NCI-H524 (cell line): ENCODE measurements at places on chromosomes 7 and 10.

DNA sequence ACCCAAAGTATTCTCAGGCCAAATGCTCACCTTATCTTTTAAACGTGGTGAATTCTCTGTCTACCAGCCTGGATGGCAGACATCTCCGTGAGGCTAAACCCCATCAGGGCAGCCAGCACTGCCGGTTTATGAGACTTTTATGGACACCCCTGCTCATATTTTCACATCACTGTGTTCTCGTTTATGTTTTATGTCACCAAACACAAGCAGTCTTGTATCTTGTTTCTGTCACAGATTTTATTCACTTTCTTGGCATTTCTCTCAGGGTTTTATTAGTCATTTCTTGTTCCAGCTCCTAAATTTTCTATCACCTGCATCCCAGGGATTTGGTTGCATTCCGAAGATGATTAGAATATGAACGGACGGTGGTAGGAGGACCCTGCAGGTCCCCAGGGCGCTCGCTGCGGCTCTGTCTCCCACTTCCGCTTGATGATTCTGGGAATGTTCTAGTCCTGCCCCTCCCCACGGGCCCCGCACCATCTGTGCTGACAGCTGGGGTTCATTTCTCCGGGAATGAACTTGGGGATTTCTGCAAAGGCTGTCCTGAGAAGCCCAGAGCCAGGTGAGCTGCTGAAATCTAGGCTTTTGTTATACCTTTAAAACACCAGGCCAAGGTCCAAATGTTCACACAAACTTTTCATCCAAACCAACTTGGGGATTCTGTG is 217.6 kb downstream of the GFRA1 start:
- DNase-seq: peak; percentile 75

GRCh38 chr10:22655312-22655981 is 58.9 kb downstream of the PIP4K2A start:
- DNase-seq: no peak

- peak; percentile 18 for DNase-seq
Measured at GRCh38 chr7:8305104-8305503, 43.1 kb upstream of the ICA1 start.

DNA sequence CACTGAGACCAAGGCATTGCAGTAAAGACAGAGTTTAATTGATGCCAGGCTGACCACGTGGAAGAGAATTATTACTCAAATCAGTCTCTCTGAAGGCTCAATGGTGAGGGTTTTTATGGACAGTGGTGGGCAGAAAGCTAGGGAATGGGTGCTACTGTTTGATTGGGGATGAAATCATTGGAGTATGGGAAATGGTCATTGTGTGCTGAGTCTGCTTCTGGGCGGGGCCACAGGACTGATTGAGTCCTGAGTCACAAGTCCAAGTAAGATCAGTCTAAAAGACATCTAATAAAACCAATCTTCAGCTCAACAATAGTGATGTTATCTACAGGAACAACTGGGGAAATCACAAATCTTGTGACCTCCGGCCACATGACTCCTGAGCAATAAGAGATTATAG is 868.4 kb downstream of the SORCS3 start:
- DNase-seq: no peak

GRCh38 chr10:16735671-16736070 is 81.6 kb downstream of the RSU1 start:
- DNase-seq: no peak

GRCh38 chr10:10591715-10592341 is 425.8 kb upstream of the CELF2 start:
- peak; percentile 8 for DNase-seq

GRCh38 chr10:124089859-124090258 is 3.5 kb downstream of the CHST15 start:
- DNase-seq: no peak

- DNase-seq: peak; percentile 35
Measured at GRCh38 chr7:28296571-28297483, 115.5 kb upstream of the CREB5 start.

DNA sequence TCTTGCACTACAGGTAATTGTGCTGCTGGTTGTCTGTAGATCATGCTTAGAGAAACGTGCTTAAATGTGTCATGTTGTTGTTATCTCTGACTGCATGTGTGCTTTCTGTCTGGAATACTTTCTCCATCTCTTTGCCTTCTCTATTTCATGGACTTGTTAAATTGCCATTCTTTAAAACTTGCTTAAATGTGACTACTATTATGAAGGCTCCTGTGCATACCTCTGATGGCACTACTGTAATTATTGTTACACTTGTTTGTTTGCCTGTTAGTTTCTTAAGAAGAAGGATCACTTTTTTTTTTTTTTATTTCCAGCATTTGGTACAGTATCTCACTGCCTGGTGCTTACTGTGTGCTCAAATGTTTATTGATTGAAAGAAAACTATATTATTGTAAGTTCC is 41.6 kb downstream of the KMT2E start:
- no peak for DNase-seq

- no peak for DNase-seq
Measured at GRCh38 chr7:94011714-94012353, 7.7 kb upstream of the BET1 start.

GRCh38 chr10:80500572-80501380 is 36.9 kb upstream of the SH2D4B start:
- no peak for DNase-seq

GRCh38 chr10:125114761-125115391 is 45.5 kb downstream of the CTBP2 start:
- DNase-seq: no peak

GRCh38 chr10:119480667-119481066 is 61.9 kb downstream of the RGS10 start:
- no peak for DNase-seq

DNA sequence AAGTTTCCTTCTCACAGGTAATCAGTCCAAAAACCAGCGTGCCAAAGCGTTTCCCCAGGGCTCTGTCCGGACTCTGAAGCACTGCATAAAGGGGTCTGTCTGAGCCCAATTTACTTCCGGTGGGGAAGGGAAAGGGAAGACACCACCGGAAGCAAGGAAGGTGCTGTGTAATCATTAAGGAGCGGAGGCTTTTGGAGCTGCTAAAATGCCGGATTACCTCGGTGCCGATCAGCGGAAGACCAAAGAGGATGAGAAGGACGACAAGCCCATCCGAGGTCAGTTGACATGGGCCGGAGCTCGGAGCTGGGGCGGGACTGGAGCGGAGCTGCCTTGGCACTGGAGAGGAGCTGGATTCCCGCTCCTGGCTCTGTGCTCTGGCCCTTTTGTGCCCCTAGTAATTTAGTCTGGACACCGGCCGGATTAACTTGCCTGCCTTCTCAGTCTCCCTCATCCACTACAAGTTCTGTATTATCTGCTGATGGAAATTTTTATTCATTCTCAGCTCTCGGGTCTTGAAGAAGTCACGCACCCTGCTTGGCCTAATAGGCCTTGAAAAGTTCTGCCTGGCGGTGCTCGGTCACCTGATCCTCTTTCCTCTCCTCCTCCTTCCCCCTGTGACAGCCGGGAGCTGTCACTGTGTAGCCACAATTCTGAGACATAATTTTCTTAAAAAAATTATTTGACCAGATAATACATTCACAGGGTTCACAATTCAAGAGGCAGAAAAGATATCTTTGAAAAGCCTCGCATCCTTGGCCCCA is at the start of gene PSMC2:
PSMC2 (plus strand) TSS at position 137 of the 761 bp plus-strand sequence; CDS start at position 206, 69 bp downstream.
- peak; percentile 90 for DNase-seq

DNA sequence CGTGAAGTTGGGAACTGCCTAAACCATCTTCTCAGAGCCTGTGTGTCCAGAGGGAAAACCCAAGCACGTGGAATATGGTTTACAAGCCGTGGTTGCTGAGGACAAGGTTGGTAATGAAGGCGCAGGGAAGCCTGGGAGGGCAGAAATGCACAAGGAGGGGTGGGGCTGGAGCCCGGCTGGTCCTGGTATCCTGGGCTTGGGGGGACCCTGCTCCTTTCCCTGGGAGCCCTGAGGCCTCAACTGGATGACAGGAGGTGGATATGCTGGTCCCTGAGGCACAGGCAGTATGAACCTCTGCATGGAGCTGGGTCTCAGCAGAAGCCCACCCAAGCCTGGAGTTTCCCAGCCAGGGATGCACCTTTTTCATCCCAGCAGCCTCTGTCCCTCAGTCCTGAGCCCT is 80.3 kb upstream of the RET start:
- no peak for DNase-seq

DNA sequence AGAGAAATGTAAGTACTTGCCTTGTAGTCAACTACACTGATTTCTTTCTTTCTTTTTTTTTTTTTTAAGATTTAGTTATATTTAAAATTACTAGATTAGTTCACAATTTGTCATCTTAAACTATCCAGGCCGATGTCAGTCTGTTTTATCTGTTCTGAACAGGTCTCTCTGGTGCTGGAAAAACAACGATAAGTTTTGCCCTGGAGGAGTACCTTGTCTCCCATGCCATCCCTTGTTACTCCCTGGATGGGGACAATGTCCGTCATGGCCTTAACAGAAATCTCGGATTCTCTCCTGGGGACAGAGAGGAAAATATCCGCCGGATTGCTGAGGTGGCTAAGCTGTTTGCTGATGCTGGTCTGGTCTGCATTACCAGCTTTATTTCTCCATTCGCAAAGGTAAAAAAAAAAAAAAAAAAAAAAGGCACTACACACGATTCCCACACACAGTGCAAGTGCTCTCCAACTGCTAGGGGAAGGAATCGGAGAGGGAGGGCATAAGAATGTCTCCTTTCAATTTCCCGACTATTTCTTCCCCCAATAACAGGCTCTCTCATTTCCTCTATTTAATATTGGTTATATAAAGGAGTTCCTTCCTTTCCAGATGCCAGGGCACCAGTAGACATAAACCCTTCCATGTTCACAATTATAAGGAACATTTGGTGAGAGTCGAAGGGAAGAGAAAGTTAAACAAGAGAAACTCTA is 53.4 kb downstream of the PAPSS2 start:
- no peak for DNase-seq

GRCh38 chr7:18202315-18203045 is 174.8 kb upstream of the PRPS1L1 start:
- no peak for DNase-seq

- no peak for DNase-seq
Measured at GRCh38 chr7:50818324-50818723, 35.6 kb upstream of the GRB10 start.

DNA sequence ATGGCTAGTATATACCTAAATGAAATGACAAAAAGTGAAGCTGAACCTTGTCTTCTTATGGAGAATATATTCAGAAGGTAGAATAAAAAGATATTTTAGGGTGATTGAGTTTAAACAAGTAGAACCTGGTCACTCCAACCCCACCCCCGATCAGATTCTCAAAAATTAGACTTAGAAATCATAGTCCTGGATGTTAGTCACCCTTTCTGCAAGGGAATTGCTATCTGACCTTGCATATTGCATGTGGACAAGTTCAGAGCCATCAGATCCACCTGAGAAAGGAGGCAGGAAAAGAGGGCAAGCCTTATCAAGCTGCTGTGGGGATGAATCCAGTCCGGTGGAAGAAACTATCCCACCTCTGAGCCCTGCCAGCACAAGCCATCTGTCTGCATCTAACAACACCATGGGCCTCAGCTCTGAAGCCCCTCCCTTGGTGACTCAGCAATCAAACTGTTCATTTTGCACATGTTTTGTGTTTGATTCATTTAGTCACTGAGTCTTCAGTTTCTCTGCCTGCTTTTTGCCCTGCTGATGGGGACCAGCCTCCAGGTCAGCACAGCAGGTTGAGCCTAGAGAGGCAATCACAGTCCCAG is 727.3 kb downstream of the AUTS2 start:
- DNase-seq: peak; percentile 71

DNA sequence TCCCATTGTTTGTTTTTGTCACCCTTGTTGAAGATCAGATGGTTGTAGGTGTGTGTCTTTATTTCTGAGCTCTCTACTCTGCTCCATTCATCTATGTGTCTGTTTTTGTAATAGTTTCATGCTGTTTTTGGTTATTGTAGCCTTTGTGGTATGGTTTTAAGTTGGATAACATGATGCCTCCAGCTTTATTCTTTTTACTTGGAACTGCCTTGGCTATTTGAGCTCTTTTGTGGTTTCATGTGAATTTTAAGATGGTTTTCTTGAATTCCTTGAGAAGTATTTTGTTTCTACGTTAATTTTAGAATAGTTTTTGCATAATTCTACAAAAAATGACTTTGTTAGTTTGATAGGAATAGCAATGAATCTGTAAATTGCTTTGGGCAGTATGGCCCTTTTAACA is 170.0 kb upstream of the IGFBP3 start:
- no peak for DNase-seq

- DNase-seq: peak; percentile 88
Measured at GRCh38 chr10:126674741-126675515, 4.4 kb upstream of the C10orf90 start.

DNA sequence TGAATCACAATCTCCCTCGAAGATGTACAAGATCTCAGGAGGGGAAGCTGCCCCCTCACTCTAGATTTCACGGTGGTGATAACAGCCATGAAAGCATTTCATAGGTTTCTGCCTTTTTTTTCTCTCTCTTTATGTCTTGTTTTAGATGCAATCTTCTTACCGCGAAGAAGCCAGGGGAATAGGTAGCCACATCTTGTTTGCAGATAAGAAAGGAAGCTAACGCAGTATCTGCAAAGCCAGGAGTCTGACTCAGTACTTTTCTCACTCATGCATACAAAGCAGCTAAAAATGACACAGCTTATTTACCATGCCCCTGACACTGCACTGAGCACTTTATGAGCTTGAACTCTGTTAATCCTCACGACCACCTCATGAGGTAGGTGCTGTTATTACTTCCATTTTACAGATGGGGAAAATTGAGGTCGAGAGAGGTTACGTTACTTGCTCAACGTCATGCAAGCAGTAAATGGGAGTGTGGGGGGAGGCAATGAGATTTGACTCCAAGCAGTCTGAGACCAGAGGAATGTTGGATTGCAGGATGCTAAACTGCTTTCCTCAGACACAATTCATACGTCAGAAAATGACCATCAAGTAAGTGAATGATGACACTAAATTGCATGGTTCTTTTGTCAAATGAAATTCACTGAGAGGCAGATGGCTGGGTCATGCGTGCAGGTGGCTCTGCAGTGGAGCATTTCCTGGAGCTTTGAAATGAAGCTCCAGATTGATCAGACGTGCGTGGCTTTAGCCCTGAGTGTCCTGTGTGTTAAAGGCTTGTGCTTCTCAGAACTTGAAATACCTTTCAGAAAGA is 3.3 kb downstream of the MAP3K8 start:
- DNase-seq: no peak

- DNase-seq: no peak
Measured at GRCh38 chr7:44382459-44383265, 57.3 kb upstream of the CAMK2B start.

GRCh38 chr7:131182446-131183058 is 145.1 kb upstream of the MKLN1 start:
- no peak for DNase-seq

- no peak for DNase-seq
Measured at GRCh38 chr7:135802697-135803096, 54.1 kb upstream of the FAM180A start.

GRCh38 chr10:29876008-29876555 is 183.3 kb downstream of the JCAD start:
- no peak for DNase-seq

GRCh38 chr7:129610709-129611245 is 743 bp upstream of the NRF1 start:
- no peak for DNase-seq
